ENCODE measurements at places on chromosomes 16 and 17.
A peak's percentile ranks its signal among the peaks of the same experiment; 100 is the strongest.

DNA sequence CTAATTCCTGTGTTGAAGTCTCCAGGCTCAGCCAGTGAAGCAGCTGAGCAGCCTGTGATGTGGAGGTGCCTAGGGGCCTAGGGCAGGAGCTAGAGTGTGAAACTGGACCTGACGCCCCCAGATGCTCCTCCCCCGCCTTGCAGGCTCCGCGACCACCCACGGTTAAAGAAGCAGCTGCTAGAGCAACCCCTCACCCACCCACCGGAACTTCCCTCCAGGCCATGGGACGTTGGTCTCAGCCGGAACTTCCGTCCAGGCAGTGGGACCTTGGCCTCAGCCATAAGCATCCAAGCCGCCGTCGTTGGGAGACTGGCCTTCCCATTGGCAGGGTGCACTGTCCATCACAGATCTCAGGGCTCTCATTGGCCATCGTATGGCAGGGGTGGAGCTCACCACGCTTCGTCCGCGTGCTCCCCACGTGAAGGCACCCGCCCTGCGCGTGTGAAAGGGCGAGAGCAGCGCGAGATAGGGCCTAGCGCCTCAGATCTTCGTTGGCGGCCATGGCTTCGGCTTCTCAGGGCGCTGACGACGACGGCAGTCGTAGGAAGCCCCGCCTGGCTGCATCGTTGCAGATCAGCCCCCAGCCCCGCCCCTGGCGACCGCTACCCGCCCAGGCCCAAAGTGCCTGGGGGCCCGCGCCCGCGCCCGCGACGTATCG is at the start of gene ADAD2:
ADAD2 (plus strand) TSS at position 427 of the 658 bp plus-strand sequence; CDS start at position 501, 74 bp downstream.
- no peak for DNase-seq

- DNase-seq = no peak
Measured at GRCh38 chr17:81499601-81499970, 13.0 kb downstream of the ACTG1 start.

DNA sequence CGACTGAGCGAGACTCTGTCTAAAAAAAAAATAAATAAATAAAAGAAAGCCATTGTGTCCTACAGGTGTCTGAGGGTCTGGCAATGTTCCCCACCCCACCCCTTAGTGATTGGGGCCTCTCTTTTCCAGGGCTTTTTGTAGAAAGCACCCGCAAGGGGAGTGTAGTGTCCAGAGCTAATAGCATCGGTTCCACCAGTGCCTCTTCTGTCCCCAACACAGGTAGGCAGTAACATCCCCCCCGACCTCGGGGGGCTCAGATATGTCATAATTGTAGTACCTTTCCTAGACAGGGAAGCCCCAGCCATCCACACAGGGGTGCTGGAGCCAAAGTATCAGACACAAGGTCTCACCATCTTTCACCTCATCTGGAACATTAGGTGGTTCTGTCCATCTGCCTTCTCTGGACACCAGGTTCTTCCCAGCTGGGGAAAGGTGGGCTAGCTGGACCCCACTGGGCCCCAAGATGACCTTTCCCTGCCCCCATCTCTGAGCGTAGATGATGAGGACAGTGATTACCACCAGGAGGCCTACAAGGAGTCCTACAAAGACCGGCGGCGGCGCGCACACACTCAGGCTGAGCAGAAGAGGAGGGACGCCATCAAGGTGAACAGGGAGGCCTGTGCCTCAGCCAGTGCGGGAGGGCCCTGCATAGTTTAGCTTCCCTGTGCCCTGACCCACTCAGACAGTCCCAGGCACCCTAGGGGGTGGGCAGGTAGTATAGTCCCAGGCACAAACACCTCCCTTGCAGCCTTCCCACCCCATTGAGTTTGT is 1.6 kb downstream of the MLX start:
- DNase-seq = no peak

DNA sequence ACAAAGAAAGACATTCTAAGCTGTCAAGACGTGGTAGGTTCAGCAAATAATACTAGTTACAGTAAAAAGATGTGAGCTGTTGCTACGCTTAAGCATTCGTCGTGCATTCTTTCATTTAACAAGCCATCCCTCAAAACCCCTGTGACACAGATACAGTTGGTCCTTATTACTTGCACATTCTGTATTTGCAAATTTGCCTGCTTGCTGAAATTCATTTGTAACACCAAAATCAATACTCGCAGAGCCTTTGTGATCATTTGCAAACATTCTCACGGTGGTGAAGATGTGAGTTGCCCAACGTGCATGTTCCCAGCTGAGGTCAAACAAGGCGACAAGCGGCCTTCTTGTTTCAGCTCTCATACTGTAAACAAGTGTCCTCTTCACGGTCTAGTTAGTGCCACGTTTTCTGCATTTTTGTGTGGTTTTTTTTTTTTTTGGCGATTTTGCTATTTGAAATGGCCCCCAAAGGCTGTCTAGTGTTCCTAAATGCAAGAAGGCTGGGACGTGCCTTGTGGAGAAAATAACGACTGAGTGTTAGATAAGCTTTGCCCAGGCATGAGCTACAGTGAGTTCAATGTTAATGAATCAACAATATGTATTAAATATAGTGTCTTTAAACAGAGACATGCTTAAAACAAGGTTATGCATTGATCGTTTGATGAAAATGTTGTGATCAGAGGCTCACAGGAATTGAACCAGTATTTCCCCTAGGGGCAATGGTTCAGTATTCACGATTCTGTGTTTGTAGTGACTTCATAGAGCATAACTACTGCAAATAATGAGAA is 84.1 kb downstream of the RAB11FIP4 start:
- DNase-seq = no peak

DNA sequence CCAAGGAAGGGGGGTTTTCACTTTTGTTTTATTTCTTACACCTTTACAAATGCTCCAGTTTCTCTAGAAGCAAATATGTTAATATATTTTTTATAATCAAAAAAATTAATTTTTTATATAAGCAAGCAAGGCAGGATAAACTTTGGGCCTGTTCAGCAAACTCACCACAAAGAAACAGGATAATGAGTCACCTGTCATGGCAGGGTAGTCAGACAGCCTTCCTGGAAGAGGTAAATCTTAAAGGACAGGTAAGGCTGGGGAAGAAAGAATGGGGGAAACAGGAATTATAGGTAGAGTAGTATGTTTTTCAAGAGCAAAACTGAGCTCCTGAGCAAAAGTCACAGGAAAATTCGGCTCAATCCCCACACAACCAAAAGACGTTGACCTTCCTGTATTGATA is 186.3 kb upstream of the SOX9 start:
- no peak for DNase-seq

- no peak for DNase-seq
Measured at GRCh38 chr17:52546990-52547389, 388.5 kb upstream of the CA10 start.

DNA sequence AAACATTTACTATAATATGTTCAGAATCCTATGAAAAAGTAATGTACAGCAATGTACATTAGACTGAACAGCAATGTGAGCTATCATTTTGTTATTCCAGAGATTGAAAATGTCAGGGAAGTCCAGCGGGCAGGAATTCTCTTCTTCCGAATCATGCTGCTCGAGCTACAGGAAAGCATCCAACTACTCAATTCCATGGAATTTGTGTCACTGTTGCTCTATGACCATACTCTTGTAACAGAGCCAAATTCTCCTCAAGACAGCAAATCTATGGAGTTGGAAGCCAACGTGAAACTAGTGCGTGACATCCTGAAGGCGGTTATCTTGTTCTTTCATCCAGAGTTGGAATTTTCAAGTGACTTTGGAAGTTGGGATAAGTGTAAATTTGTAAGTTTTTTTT is 24.8 kb upstream of the NSRP1 start:
- no peak for DNase-seq

- DNase-seq = no peak
Measured at GRCh38 chr16:83717814-83718213, 90.0 kb upstream of the HSBP1 start.

DNA sequence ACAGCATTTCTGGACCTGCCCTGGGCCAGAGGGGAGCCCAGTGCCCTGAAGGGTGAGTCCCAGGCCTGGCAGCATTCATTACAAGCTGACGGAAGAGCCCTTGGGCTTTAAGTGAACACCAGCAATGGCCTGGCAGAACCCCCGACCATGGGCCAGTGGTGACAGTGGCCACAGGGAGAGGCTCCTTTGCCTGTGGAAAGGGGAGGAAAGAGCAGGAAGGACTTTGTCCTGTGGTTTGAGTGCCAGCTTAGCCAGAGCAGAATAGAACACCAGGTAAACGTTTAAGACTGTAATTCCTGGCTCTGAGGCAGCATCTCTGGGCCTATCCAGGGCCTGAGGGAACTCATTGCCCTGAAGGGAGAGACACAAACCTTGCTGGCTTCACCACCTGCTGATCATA is 34.3 kb upstream of the ATP2C2 start:
- DNase-seq = no peak

DNA sequence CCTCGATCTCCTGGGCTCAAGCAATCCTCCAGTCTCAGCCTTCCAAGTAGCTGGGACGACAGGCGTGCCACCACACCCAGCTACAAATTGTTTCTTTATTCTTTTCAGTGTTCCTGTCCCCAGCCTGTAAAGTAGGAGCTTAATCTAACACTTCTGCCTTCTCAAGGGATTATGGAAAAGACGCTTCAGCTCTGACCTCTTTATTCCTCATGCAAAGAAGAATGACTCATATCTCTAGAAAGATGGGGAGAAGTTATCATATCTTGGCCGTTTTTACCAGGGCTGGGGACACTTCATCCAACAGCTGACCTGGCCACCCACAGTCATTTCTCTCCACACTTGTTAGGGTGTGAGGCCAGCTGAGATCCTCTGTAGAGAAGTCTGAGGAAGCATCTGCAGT is 172.6 kb downstream of the HAPSTR1 start:
- DNase-seq = no peak

- DNase-seq = no peak
Measured at GRCh38 chr16:56387396-56387795, 37.9 kb downstream of the AMFR start.

- peak; percentile 87 for DNase-seq
Measured at GRCh38 chr17:38701504-38702165, 3.4 kb upstream of the MLLT6 start.

- DNase-seq = no peak
Measured at GRCh38 chr17:63817736-63818385, 9.4 kb upstream of the PSMC5 start.

GRCh38 chr16:24091125-24091524 is 165.0 kb upstream of the CACNG3 start:
- DNase-seq = no peak

GRCh38 chr16:71303938-71304337 is 14.7 kb upstream of the CMTR2 start:
- no peak for DNase-seq

DNA sequence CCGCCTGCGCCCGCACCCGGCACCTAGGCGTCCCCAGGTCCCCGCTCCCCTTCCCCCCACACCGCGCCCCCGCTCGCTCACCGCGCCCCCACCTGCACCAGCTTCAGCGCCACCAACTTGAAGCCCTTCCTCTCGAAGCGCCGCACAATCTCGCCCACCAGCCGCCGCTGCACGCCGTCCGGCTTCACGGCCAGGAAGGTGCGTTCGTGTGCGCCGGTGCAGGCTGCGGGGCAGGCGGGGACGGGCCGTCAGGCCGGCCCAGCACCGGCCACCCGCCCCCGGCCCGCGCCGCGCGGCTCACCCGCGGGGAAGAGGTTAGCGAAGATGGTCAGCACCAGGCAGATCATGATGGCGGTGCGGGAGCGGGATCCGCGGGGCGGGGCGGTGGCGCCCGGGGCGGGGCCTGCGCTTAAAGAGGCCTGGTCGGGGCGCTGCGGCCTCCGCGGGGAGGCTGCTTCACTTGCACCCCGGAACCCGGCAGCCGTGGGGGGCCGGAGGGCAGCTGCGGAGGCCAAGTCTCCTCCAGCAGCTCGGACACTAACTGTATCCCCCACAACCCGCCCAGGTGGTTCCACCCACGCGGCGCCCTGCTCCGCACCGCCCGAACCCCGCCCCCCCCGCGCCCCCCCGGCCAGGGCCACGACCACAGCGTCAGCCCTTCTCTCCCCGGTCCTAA is at the start of gene NME3:
NME3 (minus strand) TSS at position 356 of the 676 bp plus-strand sequence; CDS start at position 347, 9 bp downstream.
- DNase-seq = peak; percentile 76

DNA sequence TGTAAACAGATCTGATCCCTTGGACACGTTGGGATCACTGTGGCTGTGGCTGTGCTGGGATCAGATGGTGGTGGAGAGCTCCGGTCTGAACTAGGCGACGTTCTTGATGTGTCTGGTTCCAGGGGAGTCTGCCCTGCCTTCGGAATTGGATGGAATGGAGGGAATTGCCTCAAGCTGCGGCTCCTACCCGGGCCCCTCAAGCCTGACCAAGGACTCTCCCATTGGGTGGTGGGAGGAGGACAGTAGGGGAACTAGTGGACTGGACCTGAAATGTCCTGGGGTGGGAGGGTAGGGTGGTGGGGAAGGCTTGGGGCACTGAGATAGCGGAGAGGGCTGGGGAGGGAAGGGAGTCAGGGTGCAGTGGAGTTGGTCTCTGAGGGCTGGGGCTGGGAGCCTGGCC is 3.2 kb upstream of the UBALD1 start:
- no peak for DNase-seq

- no peak for DNase-seq
Measured at GRCh38 chr16:50298075-50298460, 31.7 kb downstream of the ADCY7 start.
